ENCODE measurements at places on chromosomes 7 and 10.

DNA sequence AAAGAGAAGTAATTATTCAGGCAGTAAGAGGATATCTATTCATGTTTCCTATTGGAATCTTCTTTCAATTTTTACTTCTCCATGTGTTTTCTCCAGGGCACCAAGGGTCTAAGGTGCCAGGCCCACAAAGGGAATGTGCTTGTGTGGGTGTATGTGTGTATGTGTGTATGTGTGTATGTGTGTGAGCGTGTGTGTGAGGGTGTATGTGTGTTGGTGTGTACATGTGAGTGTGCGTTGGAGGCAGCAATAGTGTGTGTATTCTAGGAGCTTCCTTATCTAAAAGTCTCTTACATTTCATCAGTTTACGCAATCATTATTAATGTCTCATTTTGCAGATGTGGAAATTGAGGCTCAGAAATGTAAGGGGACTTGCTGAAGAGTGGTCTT is 28.3 kb downstream of the RAMP3 start:
- no peak for DNase-seq

DNA sequence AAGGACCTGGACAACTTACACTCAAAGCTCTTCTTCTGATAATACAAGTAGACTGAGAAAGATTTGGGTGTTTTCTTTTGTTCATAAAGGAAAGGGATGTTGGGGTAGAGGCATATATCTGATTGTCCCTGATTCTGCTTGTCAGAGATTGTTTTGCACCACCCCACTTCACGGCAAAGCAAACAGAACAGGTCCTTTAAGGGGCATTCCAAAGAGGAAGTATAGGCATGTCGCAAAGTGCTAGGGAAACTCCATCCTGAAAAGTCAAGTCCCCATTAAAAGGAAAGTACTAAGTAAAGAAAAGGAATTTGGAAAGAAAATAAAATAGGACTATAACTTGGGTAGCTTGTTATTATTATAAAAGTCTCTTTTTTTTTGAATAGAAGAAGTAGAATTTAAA is 233.0 kb downstream of the DNAJB9 start:
- DNase-seq: no peak

DNA sequence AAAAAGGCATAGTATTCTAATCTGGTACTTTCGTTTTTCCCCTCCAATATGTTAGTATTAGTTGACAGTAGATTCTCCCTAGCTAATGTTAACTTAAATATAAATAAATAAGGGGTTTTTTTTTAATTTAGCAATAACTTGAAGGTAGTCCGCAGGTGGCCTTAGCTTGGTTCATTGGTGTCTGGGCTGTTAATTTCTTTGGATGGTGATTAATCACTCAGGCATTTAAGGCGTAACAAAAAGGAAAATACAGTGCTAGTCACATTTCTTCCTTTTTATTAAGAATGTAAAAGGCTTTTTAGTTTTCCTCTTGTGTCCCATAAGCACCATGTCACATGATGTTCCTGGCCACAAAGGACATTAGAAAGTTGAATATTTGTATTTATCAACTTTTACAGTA is 161.0 kb upstream of the POT1 start:
- no peak for DNase-seq

DNA sequence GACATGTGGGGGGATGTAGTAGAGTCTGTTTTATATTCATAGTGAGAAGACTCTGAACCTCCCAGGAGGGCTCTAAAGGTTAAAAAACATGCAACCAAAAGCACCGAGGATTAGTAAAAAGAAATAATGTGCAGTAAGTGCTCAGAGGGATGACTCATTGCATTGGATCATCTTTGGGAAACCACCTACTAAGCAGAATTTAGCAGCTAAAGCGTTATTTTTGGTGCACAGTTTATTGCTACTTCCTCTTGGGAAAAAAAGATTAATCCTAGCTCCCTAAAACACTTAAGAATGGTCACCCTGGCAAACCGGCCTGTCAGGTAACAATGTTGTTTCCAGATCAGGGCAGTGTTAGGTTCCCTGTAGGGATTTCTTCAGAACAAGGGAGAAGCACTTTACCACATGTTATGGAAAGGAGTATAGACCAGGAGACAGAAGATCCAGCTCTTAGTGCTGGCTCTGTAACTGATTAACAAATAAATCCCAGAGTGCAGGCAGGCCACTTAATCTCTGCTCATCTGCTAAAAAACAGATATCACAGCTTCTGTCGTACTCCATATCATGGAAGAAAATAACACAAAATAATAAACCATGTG is 44.8 kb upstream of the FAM133B start:
- DNase-seq: no peak

- no peak for DNase-seq
Observed at GRCh38 chr10:22662733-22663330, 51.5 kb downstream of the PIP4K2A start.
